Vagina (tissue), 2 donors: ENCODE measurements at places on chromosomes 3 and 15. TPM values are rescaled to one million over a fixed set of nuclear protein-coding genes. Genes with fewer than 3 reads are reported as not detected.

Gene HMG20A
- total RNA-seq, result 49.4 TPM

Gene HYPK
- 44.9 TPM for total RNA-seq

Gene LEKR1
- total RNA-seq, result not detected

Gene TIMP4
- 35.1 TPM for total RNA-seq

GRCh38 chr15:90686435-90687218, 30.5 kb upstream of the BLM start:
- DNase-seq, result no peak

- no peak for DNase-seq
Observed at GRCh38 chr3:5510300-5510699, 322.8 kb downstream of the EDEM1 start.

DNA sequence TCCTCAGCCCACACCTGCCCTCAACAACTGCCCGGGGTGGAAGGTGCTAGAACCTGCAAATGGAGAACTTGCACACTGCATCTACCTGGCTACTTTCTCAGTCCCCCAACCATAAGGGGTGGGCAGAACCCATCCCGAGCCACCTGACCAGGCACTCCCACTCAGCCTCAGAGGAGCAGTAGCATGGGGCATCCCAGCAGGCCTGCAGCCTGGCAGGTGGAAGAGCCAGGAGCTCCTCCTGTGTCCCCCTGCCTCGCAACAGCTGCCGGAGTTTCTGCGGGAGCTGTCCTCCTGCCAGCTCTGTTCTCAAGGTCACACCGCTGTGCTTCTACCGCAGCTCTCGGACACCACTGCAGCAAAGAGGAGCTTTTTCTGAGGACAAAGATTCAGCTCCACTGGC, 27.5 kb downstream of the RAB6B start:
- no peak for DNase-seq

GRCh38 chr3:75176937-75177336, 487.2 kb upstream of the FRG2C start:
- DNase-seq, result no peak

DNA sequence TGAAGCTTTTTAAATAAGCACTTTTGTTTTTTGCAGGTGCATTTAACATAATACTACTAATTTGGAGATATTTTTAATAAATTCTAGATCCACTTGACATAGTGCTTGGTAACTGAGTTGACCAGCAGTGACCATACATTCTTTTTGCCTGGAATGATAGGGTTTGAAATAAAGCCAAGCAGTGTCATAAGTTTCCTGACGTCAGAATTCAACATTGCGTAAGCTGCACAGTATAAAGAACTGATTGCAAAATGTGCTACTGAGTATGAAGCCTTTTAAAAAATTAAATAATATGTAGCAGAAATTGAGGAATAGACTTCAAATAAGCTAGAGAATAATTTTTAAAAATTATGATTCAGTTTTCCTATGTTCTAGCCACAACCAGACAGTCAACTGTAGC, 454.6 kb upstream of the ARPP21 start:
- no peak for DNase-seq

DNA sequence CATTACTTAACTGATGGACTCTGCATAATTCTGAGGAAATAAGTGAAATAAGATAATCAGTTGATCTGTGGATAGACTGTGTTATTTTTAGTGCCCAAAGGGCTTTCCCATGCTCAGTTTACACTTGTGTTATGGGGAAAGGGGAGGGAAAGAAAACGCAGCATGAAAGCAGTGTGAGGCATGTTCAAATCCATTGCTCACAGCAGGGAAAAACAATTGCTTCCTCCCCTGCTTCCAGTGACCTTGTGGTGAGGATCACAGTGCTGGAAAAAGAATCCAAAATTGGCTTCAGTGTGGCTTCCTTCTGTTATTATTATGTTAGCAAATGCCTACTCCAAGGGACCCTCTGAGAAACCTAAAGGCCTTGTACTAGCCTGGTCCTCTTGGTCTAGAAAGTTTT, 285.1 kb upstream of the CDIN1 start:
- no peak for DNase-seq

DNA sequence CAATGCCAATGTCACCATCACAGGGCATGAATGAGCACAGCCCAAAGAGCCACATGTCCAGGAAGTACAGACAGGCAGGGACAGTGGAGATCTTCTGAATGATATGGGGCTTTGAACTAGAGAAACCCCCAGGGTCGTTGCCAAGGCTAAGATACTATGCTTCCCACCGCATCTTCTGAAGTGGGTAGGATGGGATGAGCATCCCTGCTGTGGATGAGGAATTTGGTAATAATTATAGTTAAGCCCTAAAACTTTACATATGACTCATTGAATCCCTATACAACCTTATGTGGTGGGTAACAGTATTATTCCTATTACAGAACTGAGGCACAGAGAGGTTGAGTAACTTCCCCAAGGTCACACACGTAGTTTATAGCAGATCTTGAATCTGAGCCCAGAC, 44.2 kb downstream of the WNT5A start:
- DNase-seq, result no peak

- DNase-seq, result no peak
Observed at GRCh38 chr3:21662403-21662802, 88.6 kb downstream of the ZNF385D start.

DNA sequence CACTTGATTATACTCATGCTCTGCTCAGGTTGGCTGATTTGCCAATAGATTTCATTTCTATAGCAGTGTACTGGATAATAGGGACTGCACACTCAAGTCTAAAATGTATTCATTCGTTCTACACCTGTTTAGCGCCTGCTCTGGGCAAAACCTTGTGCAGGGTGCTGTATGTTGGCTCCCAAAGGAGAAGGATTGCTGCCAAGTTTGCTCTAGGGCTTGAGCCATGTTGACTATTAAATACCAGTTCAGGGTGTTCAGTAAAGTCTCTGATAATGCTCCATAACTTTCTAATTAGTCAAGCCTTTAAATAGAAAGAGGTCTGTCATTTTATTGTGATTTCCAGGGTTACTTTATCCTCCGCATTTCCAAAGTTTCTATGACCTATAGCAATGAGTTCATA, 470.2 kb downstream of the MAGI1 start:
- no peak for DNase-seq

GRCh38 chr15:73906346-73907034, 19.8 kb upstream of the LOXL1 start:
- no peak for DNase-seq

- DNase-seq, result no peak
Observed at GRCh38 chr15:45589256-45589655, 2.1 kb downstream of the BLOC1S6 start.
